ENCODE measurements at places on chromosomes 5 and 9.

GRCh38 chr5:23717486-23717885 lies 210.1 kb downstream of the PRDM9 start:
- no peak for DNase-seq
- no peaks in the 10 kb centered on the region for H3K36me3 ChIP-seq
- H3K27me3 ChIP-seq, result no peaks in the 10 kb centered on the region
- H3K4me3 ChIP-seq, result no peak overlapping the region
- H3K27ac ChIP-seq, result no peak overlapping the region

GRCh38 chr5:93240228-93240834 lies 340.7 kb downstream of the NR2F1-AS1 start:
- peaks cover under 1% of the 10 kb centered on the region for H3K4me1 ChIP-seq
- no peak for DNase-seq
- H3K36me3 ChIP-seq, result no peaks in the 10 kb centered on the region
- H3K27me3 ChIP-seq, result no peaks in the 10 kb centered on the region
- no peak overlapping the region for H3K4me3 ChIP-seq

- DNase-seq, result no peak
- H3K27ac ChIP-seq, result no peak overlapping the region
- H3K4me1 ChIP-seq, result peaks cover 12% of the 10 kb centered on the region
- no peaks in the 10 kb centered on the region for H3K36me3 ChIP-seq
These were observed 5.5 kb downstream of the GGTA1 start for GRCh38 chr9:121494192-121494591.

DNA sequence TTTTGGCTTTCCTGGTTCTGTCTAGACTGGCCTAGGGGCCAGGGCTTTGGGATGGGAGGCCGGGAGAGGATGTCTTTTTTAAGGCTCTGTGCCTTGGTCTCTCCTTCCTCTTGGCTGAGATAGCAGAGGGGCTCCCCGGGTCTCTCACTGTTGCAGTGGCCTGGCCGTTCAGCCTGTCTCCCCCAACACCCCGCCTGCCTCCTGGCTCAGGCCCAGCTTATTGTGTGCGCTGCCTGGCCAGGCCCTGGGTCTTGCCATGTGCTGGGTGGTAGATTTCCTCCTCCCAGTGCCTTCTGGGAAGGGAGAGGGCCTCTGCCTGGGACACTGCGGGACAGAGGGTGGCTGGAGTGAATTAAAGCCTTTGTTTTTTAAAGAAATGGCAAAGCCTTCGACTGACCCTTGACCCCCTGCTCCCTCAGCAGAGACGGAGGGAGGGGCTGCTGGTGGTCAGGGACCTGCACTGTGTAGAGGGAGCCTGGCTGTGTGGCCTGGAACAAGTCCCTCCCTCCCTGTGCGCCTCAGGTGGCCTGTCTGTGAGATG lies 11.1 kb downstream of the FPGS start:
- no peaks in the 10 kb centered on the region for H3K36me3 ChIP-seq
- peaks cover 16% of the 10 kb centered on the region for H3K4me1 ChIP-seq
- H3K27me3 ChIP-seq, result no peaks in the 10 kb centered on the region
- H3K27ac ChIP-seq, result peak overlapping the region; percentile 14
- H3K4me3 ChIP-seq, result no peak overlapping the region

- no peak overlapping the region for H3K4me3 ChIP-seq
- peaks cover 25% of the 10 kb centered on the region for H3K4me1 ChIP-seq
- no peaks in the 10 kb centered on the region for H3K27me3 ChIP-seq
- no peaks in the 10 kb centered on the region for H3K36me3 ChIP-seq
- no peak overlapping the region for H3K27ac ChIP-seq
These were observed 18.5 kb downstream of the CAMSAP1 start for GRCh38 chr9:135888766-135889394.

GRCh38 chr5:158463938-158464337 lies 605.0 kb upstream of the CLINT1 start:
- no peaks in the 10 kb centered on the region for H3K36me3 ChIP-seq
- peaks cover 26% of the 10 kb centered on the region for H3K4me1 ChIP-seq
- DNase-seq, result no peak
- no peak overlapping the region for H3K4me3 ChIP-seq
- H3K27ac ChIP-seq, result no peak overlapping the region
- no peaks in the 10 kb centered on the region for H3K27me3 ChIP-seq

- H3K36me3 ChIP-seq, result no peaks in the 10 kb centered on the region
- no peaks in the 10 kb centered on the region for H3K4me1 ChIP-seq
- no peak overlapping the region for H3K27ac ChIP-seq
- no peaks in the 10 kb centered on the region for H3K27me3 ChIP-seq
- H3K4me3 ChIP-seq, result no peak overlapping the region
- no peak for DNase-seq
These were observed 64.1 kb upstream of the RAD23B start for GRCh38 chr9:107218829-107219485.

DNA sequence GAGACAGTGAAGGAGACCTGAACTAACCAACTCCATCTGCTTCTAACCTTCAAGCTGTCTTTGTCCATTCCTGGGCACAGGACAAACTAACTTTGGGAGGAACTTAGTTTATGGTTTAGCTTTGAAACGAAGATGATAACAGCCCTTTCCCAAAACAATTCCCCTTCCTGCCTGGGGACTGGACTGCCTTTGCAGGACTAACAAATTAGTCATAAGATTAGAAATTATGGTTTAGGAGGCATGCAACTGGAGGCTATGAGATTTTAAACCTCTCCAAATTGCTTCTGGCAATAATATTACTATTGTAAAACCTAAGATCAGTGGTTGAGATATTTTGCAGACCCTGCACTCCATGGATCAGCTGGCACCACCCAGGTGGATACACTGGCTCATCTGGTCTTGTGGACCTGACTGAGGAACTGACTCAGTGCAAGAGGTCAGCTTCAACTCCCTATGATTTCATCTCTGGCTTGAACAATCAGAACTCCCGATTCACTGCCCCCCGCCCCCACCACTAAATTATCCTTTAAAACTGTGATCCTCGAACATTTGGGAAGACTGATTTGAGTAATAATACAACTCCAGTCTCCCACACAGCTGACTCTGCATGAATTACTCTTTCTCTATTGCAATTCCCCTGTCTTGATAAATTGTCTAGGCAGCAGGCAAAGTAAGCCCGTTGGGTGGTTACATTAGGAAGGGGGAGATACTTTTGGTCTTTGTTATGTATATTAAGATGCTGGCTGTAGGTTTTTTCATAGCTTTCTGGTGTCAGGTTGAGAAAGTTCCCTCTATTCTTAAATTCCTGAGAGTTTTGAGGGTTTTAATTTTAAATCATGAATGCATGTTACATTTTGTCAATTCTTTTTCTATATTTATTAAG lies 213.3 kb downstream of the TSSK1B start:
- no peak for DNase-seq
- H3K4me3 ChIP-seq, result no peak overlapping the region
- no peaks in the 10 kb centered on the region for H3K27me3 ChIP-seq
- no peaks in the 10 kb centered on the region for H3K36me3 ChIP-seq
- H3K4me1 ChIP-seq, result peaks cover 3% of the 10 kb centered on the region

DNA sequence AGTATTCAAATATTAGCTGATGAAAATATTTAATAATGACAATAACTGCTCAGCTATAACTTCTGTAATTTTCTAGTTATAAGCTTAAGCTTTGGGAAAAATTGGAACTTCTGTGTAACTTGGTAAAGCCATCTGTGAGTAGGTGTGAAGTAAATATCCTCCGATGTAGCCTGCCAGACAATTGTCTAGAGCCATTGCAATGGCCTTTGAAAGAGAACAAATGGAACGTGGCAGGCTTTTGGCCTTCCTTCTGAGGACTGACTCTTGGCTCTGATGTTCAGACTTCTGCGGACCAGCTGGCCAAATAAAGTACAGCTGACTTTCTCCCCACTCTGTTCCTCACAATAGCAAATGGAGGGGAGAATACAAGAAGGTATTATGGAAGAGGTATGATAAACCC lies 203.4 kb upstream of the NMUR2 start:
- no peak overlapping the region for H3K4me3 ChIP-seq
- no peaks in the 10 kb centered on the region for H3K27me3 ChIP-seq
- no peak for DNase-seq

- H3K27ac ChIP-seq, result peak overlapping the region; percentile 99
- no peaks in the 10 kb centered on the region for H3K27me3 ChIP-seq
- H3K4me3 ChIP-seq, result peak overlapping the region; percentile 66
- H3K4me1 ChIP-seq, result peaks cover 14% of the 10 kb centered on the region
- no peak for DNase-seq
These were observed 535 bp downstream of the RFX3 start for GRCh38 chr9:3525096-3525835.

- H3K27ac ChIP-seq, result no peak overlapping the region
- H3K4me1 ChIP-seq, result peaks cover 5% of the 10 kb centered on the region
- no peaks in the 10 kb centered on the region for H3K27me3 ChIP-seq
- no peaks in the 10 kb centered on the region for H3K36me3 ChIP-seq
These were observed 9.9 kb upstream of the GRHPR start for GRCh38 chr9:37412431-37413151.

DNA sequence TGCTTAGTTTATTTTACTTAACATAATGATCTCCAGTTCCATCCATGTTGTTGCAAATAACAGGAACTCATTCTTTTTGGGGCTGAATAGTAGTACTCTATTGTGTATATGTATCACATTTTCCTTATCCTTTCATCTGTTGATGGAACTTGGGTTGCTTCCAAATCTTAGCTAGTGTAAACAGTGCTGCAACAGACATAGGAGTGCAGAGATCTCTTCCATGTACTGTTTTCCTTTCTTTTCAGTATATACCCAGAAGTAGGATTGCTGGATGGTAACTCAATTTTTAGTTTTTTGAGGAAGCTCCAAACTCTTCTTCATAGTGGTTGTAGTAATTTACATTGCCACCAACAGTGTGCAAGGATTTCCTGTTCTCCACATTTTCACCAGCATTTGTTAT lies 138.8 kb upstream of the POC5 start:
- DNase-seq, result no peak
- no peak overlapping the region for H3K27ac ChIP-seq
- no peak overlapping the region for H3K4me3 ChIP-seq
- H3K36me3 ChIP-seq, result no peaks in the 10 kb centered on the region
- H3K4me1 ChIP-seq, result no peaks in the 10 kb centered on the region
- no peaks in the 10 kb centered on the region for H3K27me3 ChIP-seq

DNA sequence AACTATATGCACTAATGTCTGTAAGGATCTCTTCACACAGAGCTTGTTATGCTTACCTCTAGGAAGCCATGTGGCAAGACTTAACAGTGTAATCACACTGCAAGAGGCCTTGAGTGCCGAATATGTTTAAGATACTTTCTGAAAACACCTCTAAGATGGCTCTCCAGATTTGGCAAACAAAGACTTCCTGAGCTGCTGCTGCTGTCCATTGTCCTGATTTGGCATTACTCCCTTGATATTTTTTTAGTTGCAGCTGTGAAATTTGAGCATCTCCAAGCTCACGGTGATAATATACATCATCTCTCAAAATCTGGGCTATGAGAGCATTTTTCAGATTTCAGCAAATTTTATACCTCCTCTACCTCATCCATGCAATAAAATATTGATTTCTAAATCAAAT lies 384.5 kb upstream of the CDH6 start:
- H3K27ac ChIP-seq, result no peak overlapping the region
- H3K4me3 ChIP-seq, result no peak overlapping the region
- DNase-seq, result no peak

DNA sequence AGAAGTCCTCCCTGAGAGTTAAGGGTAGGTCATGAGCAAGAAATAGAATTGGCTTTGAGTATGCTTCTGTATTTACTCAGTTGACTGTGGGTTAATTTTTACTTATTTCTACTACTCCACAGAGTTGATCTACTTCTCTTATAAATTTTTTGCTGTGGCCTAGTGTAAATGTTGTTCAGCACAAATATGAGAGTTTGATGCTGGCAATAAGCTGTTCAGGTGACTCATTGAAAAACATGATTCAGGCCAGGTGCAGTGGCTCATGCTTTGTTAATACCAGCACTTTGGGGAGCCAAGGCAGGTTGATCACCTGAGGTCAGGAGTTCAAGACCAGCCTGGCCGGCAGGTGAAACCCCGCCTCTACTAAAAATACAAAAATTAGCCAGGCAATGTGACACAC lies 4.5 kb upstream of the CDK7 start:
- H3K36me3 ChIP-seq, result no peaks in the 10 kb centered on the region
- peaks cover 7% of the 10 kb centered on the region for H3K4me1 ChIP-seq
- no peak overlapping the region for H3K4me3 ChIP-seq
- H3K27ac ChIP-seq, result no peak overlapping the region
- H3K27me3 ChIP-seq, result no peaks in the 10 kb centered on the region

DNA sequence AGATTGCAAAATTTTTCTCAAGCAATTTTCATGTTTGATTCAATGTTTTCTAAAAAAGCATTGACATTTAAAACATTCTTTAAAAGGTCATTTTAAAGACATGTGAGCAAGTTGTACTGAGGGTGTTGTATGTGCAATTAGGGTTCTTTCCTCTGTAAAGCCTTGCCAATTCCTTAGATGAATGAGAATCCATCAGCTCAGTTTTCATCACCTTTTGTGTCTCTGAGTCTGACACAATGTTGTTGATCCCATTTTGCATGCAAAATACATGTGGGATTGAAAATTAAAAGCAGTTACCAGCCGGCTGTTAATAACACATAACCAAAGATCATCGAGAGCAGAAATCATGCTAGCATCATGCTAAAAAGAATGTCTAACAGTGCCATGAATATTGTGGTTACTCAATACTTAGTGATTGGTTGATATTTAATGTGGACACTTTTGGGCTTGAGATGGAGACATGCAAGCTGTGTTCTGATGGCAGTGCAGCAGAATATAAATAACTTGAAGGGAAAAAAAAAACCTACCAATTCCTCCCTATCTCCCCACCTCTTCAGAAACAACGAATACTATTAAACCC lies 57.7 kb downstream of the FGF10 start:
- no peaks in the 10 kb centered on the region for H3K27me3 ChIP-seq
- H3K4me1 ChIP-seq, result no peaks in the 10 kb centered on the region
- H3K27ac ChIP-seq, result no peak overlapping the region
- no peak overlapping the region for H3K4me3 ChIP-seq
- no peak for DNase-seq

DNA sequence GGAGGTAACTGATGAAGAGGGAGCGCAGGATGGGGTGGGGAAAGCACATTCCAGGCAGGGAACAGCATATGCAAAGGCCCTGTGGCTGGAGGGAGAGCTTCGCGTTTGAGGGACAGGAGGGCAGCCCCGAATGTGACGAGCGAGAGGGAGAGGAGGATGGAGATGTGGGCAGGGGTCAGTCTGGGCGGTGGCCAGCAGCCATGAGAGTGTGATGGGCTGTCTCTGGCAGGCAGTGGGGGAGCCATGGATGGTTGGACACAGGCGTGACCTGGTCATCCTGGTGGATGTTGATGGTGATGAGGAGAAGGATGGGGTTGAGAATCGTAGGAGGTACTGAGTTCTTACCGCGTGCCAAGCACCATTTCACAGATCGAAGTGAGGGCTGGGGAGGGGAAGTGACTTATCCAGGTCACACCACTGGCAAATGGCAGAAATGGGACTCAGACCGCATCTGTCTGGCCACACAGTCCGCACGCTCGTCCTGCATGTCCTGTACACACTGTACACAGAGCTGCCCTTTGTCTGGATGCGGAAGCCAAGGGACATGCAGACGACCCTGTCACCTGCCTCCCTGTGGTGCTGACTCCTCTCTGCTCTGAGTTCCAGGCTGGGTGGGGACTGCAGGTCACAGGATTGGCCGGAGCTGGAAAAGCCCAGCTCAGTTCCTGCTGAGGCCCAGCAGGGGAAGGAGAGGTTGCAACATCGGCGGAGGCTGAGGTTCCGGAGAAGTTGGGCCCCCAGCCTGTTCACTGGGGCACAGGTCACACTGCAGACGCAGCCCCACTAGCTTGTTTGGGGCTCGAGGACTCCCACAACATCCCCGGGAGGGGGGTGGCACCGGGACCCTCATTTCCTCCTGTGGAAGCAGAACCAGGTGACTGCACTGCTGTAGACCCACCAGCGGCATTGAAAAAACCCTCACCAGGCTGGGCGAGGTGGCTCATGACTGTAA lies 165.6 kb upstream of the IER5L start:
- DNase-seq, result peak; percentile 70
- no peaks in the 10 kb centered on the region for H3K27me3 ChIP-seq
- no peak overlapping the region for H3K4me3 ChIP-seq
